ENCODE measurements at places on chromosomes 3 and 15. TPM values are rescaled to one million over a fixed set of nuclear protein-coding genes. Genes with fewer than 3 reads are reported as not detected.

Gene HCN4
- not detected for total RNA-seq

Gene VIPR1
- total RNA-seq = 6.6 TPM

Gene FETUB
- not detected for total RNA-seq

Gene SHC4
- 1.4 TPM for total RNA-seq

Gene RASGRP1
- 120 TPM for total RNA-seq

Gene C3orf22
- not detected for total RNA-seq

Gene ANKRD63
- total RNA-seq = not detected

Gene CCDC9B
- total RNA-seq = 0.98 TPM

Gene KCNH8
- total RNA-seq = 0.05 TPM

Gene BCL2A1
- 82.2 TPM for total RNA-seq

Gene SLC27A2
- total RNA-seq = 20.7 TPM

Gene CCDC54
- not detected for total RNA-seq

Gene LRRIQ4
- total RNA-seq = 0.09 TPM

DNA sequence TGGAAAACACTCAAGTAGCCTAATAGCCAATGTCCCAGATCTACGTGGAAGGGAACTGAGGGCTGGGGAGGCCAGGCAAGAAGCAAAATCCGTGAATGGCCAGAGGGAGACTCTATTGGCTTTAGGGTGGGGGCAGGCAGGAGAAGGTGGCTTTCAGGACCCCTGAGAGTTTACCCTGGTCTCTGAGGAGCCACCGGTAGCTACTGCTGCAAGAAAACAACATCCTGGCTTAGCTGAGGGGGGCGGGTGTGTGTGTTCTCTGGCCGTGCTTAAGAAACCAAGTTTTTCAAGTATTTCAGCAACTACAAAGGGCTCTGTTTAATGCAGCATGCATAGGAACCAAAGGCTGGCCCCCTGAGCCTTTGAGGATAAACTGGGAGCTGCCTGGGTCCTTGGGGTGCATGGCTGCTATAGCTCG, 47.6 kb upstream of the TRPM1 start:
- no peaks in the 10 kb centered on the region for H3K4me1 ChIP-seq
- no peak overlapping the region for H3K27ac ChIP-seq
- H3K36me3 ChIP-seq = no peaks in the 10 kb centered on the region
- H3K4me3 ChIP-seq = no peak overlapping the region
- no peaks in the 10 kb centered on the region for H3K27me3 ChIP-seq

DNA sequence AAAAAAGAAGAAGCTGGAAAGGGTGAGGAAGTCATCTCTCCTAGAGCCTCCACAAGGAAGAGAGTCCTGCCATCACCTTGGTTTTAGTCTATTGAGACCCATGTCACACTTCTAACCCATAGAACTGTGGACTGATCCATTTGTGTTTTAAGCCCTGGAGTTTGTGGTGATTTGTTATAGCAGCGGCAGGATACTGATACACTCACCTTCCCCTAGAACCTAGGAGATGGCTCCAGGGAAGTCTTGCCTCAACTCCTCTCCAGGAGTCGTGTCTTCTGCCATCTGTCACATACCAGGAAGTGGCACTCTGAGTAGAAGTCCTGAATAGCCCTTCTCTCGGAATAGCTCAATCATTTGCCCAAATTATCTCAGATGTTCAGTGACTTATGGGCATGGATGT, 14.6 kb upstream of the APBA2 start:
- DNase-seq = no peak
- no peak overlapping the region for H3K4me3 ChIP-seq
- no peaks in the 10 kb centered on the region for H3K27me3 ChIP-seq

GRCh38 chr3:49006408-49007067, 653 bp upstream of the WDR6 start:
- peaks cover 16% of the 10 kb centered on the region for H3K4me1 ChIP-seq
- H3K27me3 ChIP-seq = no peaks in the 10 kb centered on the region
- peak overlapping the region; percentile 100 for H3K27ac ChIP-seq
- H3K4me3 ChIP-seq = peak overlapping the region; percentile 100

DNA sequence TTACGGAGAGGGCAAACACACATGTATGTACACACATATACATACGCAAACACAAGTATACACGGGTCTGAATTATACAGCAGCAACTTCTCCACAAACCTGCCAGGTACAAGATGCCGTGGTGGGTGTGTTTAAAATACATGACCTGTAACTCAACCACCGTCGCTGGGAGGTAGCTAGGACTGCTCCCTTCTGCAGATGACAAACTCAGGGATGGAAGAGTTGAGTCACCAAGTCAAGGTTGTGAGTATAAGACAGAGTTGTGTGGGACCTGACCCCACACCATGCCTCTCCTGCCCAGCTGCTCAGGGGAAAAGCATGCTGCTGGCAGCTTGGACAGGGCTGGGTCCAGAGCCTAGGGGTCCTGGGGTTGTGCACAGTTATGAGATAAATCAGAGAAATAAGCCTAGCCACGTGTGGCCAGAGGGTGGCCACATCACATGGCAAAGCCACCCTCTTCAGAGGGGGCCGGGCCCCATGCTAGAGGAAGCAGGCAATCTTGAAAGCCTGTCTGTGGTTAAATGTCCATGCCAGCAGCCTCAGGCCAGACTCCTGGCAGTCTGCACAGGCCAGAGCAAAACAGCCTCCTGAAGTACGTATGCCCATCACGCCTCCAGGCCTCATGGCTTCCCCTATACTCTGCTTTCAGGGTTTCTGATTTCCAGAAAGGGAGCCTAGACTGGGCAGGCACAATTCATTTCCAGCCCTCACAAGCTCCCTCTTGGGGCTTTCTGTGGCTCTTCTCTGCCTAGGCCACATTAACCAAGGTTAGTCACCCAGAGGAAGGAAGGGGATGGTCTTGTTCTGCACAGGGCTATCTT, 107.7 kb upstream of the RPL32 start:
- DNase-seq = peak; percentile 78
- H3K36me3 ChIP-seq = no peaks in the 10 kb centered on the region
- H3K4me3 ChIP-seq = peak overlapping the region; percentile 40

DNA sequence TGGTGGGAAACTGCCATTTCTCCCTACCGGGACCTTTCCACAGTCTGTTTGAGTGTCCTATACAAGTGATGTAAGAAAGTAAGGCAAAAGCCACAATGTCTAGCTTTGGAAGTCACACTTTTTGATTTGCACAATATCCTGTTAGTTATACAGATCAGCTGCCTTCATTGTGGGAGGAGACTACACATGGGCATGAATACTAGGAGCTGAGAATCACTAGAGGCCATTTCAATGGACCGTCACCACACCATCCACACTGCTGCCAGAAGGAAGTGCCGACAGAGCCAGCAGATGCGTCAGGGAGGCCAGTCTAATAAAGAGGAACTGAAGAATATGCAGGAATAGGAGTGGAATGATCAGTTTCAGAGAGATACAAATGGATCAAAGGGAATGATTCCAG, 65.8 kb downstream of the SCN11A start:
- H3K27ac ChIP-seq = no peak overlapping the region
- DNase-seq = no peak
- no peaks in the 10 kb centered on the region for H3K4me1 ChIP-seq
- H3K27me3 ChIP-seq = peaks cover 9% of the 10 kb centered on the region
- no peak overlapping the region for H3K4me3 ChIP-seq

- no peak overlapping the region for H3K4me3 ChIP-seq
- peaks cover 51% of the 10 kb centered on the region for H3K4me1 ChIP-seq
- H3K36me3 ChIP-seq = peaks cover 81% of the 10 kb centered on the region
Measured at GRCh38 chr15:101288905-101289513, 6.0 kb downstream of the SNRPA1 start.

- H3K4me3 ChIP-seq = no peak overlapping the region
- H3K36me3 ChIP-seq = no peaks in the 10 kb centered on the region
- no peaks in the 10 kb centered on the region for H3K27me3 ChIP-seq
- peaks cover 4% of the 10 kb centered on the region for H3K4me1 ChIP-seq
- no peak overlapping the region for H3K27ac ChIP-seq
- no peak for DNase-seq
Measured at GRCh38 chr15:31228980-31229826, 97.4 kb upstream of the KLF13 start.

- H3K4me3 ChIP-seq = no peak overlapping the region
- no peaks in the 10 kb centered on the region for H3K36me3 ChIP-seq
- no peaks in the 10 kb centered on the region for H3K4me1 ChIP-seq
- H3K27ac ChIP-seq = no peak overlapping the region
Measured at GRCh38 chr3:118102737-118103136, 931.9 kb downstream of the IGSF11 start.

DNA sequence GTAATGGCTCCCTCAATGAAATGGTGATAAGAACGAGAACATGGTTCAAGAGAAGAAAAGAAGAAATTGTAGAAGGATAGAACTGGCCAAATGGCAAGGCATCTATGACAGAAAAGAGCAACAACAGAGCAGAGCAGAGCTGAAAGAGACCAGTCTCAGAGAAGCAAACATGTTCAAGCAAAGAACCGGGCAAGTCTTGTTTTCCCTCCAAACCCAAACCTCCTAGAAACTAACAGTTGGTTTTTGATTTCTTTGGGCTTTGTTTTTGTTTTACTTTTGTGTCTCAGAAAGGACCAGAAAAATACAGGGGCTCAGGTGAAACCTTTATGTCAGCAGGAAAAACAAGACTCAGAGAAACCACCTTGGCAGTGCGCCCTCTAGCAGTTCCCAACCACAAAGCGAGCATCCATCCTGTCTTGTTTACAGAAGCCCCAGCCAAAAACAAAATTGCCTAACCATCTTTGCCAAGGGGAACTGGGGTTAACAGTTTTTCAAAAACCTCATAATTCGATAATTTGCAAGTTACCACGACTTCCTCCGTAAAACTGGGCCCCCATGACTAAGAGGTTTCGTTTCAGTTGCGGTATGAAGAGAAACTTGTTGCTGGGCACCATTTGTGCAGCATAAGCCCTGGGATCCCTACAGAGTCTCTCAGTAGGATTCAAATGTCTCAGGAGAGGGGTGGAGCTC, 159.2 kb upstream of the SLC24A5 start:
- no peak overlapping the region for H3K4me3 ChIP-seq
- peak; percentile 35 for DNase-seq

GRCh38 chr3:175311946-175312345, 452.8 kb downstream of the NAALADL2 start:
- no peaks in the 10 kb centered on the region for H3K36me3 ChIP-seq
- H3K27ac ChIP-seq = no peak overlapping the region
- H3K4me1 ChIP-seq = peaks cover 4% of the 10 kb centered on the region
- no peak for DNase-seq

- H3K4me1 ChIP-seq = peaks cover 5% of the 10 kb centered on the region
- no peak overlapping the region for H3K27ac ChIP-seq
- DNase-seq = no peak
Measured at GRCh38 chr3:122615303-122615702, 37.9 kb downstream of the PARP15 start.

GRCh38 chr15:69119683-69120395, 40.6 kb upstream of the GLCE start:
- no peak overlapping the region for H3K27ac ChIP-seq
- no peak for DNase-seq
- no peaks in the 10 kb centered on the region for H3K4me1 ChIP-seq
- H3K27me3 ChIP-seq = peaks cover 4% of the 10 kb centered on the region

GRCh38 chr3:72746430-72747411, 101.5 kb downstream of the SHQ1 start:
- peaks cover 33% of the 10 kb centered on the region for H3K4me1 ChIP-seq
- no peak overlapping the region for H3K27ac ChIP-seq
- no peak overlapping the region for H3K4me3 ChIP-seq
- no peak for DNase-seq
- peaks cover 25% of the 10 kb centered on the region for H3K36me3 ChIP-seq
- H3K27me3 ChIP-seq = no peaks in the 10 kb centered on the region

DNA sequence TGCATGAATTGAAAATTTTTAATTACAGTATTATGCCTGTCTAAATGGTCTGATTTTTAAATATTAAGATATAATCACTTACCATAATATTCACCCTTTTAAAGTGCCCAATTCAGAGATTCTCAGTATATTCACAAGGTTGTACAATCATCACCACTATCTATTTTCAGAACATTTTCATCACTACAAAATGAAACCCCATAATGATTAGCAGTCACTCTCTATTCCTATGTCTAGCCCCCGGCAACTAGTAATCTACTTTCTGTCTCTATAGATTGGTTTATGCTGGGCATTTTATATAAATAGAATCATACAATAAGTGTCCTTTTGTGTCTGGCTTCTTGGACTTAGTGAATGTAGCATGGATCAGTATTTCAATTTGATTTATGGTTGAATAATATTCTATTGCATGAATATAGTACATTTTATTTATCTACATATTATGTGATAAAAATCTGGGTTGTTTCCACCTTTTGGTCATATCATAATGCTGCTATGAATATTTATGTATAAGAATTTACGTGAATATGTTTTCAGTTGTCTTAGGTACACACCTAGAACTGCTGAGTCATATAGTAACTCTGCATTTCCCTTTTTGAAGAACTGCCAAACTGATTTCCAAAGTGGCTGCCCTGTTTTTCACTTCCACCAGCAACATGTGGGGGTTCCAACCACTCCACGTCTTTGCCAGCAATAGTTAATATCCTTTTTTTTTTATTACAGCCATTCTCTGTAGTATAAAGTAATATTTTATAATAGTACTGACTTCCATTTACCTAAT, 485.7 kb upstream of the ZNF385D start:
- no peaks in the 10 kb centered on the region for H3K4me1 ChIP-seq
- no peaks in the 10 kb centered on the region for H3K36me3 ChIP-seq
- H3K27ac ChIP-seq = no peak overlapping the region
- H3K4me3 ChIP-seq = no peak overlapping the region
- DNase-seq = no peak
- peaks cover 2% of the 10 kb centered on the region for H3K27me3 ChIP-seq

DNA sequence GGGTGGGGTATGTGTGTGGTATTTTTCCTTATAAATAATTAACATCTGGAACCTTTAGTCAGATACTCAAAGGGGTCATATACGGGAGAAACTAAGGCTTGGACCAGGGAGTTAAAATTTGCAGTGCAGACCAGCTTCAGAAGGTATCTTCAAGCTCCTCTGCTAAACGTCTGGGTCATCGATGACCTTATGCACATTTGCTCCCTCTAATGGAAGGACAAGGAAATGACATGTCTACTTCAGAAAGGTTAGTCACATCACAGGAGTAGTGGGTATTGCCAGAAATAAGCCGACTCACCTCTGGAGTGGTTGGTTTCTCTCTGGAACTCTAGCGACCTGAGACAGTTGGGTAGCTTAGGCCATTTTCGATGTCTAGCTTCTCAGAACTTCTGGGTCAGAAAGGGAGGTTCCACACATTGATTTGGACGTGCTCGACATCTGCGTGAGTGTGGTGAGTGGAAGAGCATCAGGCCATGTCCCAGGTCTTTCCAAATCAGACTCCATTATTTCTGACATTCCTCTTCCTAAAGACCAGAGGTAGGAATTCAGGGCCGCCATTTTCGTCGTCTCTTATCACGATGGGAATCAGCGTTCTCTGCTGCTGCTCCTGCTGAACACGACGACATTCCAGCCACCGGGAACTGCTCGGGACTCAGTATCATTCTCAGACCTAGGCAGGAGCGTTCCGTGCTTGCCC, 31.8 kb upstream of the RASA2 start:
- H3K36me3 ChIP-seq = no peaks in the 10 kb centered on the region
- peaks cover 11% of the 10 kb centered on the region for H3K4me1 ChIP-seq
- DNase-seq = peak; percentile 54
- H3K4me3 ChIP-seq = no peak overlapping the region
- H3K27me3 ChIP-seq = no peaks in the 10 kb centered on the region
